HCEC 1CT (cell line): ENCODE measurements at places on chromosomes 12 and 14.
A peak's percentile ranks its signal among the peaks of the same experiment; 100 is the strongest.

DNA sequence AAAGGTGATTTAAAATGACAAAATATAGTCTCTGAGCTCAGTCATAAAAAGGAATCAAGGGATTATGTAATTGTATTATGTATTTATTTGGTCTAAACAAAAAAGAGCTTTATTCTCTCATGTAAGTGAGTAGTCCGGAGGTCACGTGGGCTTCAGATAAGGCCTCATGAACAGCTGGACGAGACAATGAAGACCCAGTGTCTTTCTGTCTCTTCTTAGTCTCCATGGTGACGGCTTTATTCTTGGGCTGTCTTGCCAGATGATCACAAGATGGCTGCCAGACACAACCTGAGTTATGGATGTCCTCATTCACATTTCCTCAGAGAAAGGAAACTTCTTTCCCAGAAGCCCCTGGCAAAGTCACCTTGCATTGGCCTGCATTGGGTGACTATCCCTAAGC is 98.6 kb downstream of the ARF6 start:
- no peak for DNase-seq

DNA sequence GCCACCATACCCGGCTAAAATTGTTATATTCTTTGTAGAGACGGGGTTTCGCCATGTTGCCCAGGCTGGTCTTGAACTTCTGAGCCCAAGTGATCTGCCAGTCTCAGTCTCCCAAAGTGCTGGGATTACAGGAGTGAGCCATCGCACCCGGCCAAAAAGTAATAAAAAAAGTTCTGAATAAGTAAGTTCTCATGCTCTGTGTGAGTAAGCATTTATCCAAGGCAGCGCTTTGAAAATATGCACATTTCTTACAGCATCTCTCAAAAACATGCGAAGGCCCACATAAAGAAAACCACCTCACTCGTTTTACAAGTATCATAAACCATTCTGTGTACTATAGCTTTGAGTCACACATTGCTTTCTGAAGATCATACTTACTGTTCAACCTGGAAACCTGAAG is 8.6 kb downstream of the GIT2 start:
- no peak for DNase-seq

GRCh38 chr12:71201136-71201679 is 43.4 kb upstream of the TSPAN8 start:
- no peak for DNase-seq

DNA sequence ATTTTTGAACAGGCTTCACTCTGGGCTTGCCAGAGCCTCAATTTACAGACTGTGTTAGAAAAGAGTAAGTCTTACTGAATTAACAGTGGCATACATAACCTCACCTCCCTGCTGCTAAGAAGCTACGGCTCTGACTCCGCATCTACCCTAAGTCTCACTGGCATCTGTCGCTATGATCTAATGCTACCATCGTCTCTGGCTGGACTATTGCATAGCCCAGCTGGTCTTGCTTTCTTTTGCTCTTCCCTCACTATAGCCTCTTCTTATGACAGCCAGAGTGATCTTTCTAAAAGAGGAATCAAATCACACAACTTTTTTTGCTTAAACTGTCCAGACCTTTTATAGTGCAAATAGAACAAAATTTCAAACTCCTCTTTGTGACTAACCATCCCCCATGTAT is 81.1 kb downstream of the SLC24A4 start:
- no peak for DNase-seq

DNA sequence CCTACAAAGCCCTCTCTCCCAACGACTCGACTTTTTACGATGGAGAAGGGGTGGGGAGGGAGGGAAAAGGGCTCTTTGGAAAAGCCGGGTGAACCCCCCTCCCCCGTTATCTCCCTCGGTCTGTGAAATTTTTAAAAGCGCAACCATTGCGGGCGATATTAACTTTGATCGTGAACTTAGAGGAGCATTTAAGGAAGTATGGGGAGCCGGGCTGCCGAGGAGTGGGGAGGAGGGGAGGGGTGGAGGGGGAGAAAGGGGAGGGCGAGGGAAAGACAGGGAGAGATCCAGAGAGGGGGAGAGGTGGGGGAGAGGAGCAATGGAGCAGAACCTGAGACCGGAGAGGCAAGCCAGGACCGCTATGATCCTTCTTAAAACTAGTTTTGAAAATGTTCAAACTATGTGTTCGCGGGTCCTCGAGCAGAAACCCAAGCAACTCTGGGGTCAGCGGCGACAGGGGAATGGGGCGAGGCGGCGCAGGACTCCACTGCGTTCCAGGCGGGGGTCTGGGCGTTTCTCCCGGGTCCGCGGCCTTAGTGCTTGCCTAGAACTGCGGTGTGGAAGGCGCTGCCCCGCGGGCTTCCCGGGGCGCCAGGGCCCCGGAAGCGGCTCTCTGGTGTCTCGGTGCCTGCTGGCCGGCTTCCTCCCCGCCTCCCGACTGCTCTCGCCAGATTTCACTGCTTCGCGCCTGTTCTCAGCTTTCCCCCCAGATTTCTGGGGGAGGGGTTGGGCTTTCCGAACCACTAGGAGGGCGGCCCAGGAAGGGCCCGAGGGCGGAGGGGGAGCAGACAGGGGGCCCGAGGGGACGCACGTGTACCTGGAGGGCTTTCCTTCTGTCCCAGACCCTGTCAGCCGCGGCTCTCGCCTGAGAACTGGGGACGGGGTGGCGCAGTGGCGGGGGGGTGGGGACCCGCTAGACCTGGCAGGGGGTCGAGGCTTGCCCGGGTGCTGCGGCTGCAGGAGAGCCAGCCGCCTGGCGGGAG is at the start of gene HOTAIR:
TSS of gene HOTAIR (minus strand) at position 871 of the 980 bp plus-strand sequence.
- DNase-seq: peak; percentile 58

- no peak for DNase-seq
Observed at GRCh38 chr12:15846887-15847286, 35.3 kb upstream of the STRAP start.

DNA sequence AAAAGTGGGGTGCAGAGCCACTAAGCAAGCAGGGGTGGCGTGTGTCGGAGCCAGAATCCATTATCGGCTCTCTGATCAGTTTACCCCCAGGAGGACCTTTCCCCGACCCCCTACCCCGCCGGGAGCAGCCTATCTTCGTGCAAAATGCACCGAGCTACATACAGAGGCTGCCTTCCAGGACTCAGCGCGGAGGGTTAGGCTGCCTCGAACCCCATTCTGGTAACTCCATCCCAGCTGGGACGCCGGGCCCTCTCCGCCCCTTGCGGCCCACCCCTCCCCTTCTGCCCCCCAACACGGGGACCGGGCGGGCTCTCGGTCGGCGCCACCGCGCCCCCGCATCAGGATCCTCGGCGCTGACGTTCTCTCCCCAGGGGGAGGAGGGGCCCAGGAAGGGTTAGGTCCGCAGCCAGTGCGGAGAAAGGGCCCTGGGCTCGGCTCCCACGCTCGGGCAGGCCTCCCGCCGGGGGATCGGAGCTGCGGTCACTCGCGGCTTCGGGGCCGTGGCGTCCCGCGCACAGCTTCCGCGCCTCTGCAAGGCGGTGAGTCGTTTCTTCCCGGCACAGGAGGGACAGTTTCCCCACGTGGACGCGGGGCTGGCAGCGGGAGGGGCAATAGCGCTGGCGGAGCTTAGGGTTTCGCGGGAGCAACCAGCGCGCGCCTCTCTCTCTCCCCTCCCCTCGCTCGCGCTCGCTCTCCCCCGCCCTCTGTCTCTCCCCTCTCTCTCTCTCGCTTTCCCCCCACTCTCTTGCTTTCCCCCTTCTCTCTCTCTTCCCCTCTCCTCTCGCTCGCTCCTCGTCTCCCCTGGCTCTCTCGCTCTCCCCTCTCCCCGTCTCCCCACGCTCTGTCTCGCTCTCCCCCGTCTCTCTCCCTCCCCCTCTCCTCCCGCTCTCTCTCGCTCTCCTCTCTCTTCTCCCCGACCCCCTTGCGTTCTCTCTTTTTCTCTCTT is 12.5 kb upstream of the MAP3K9 start:
- DNase-seq: peak; percentile 41

GRCh38 chr12:81229759-81230158 is 151.9 kb downstream of the ACSS3 start:
- DNase-seq: no peak
